Esophagus muscularis mucosa (tissue), 4 donors: ENCODE measurements at places on chromosomes 4 and X. TPM values are rescaled to one million over a fixed set of nuclear protein-coding genes. Genes with fewer than 3 reads are reported as not detected.

GRCh38 chr4:174763454-174764104 is 65.5 kb downstream of the GLRA3 start:
- DNase-seq = no peak
- no peaks in the 10 kb centered on the region for H3K4me1 ChIP-seq
- H3K27ac ChIP-seq = no peak overlapping the region
- H3K27me3 ChIP-seq = no peaks in the 10 kb centered on the region
- H3K36me3 ChIP-seq = no peaks in the 10 kb centered on the region

- no peak overlapping the region for H3K27ac ChIP-seq
- H3K4me1 ChIP-seq = no peaks in the 10 kb centered on the region
- no peak overlapping the region for H3K4me3 ChIP-seq
- DNase-seq = no peak
- H3K27me3 ChIP-seq = no peaks in the 10 kb centered on the region
Measured at GRCh38 chrX:9790866-9791265, 4.6 kb downstream of the SHROOM2 start.

The TLR6 gene
- total RNA-seq = 1.1 TPM

The ACTRT1 gene
- total RNA-seq = not detected

GRCh38 chr4:140989944-140990343 is 143.3 kb downstream of the RNF150 start:
- DNase-seq = no peak
- peaks cover 4% of the 10 kb centered on the region for H3K36me3 ChIP-seq
- H3K4me1 ChIP-seq = peaks cover 43% of the 10 kb centered on the region
- no peak overlapping the region for H3K4me3 ChIP-seq
- no peaks in the 10 kb centered on the region for H3K27me3 ChIP-seq
- H3K27ac ChIP-seq = no peak overlapping the region
